Adrenal gland (tissue), 19 donors: ENCODE measurements at places on chromosomes 4 and X. TPM values are rescaled to one million over a fixed set of nuclear protein-coding genes. Genes with fewer than 3 reads are reported as not detected.

Gene GPR173
- 2.9 TPM for total RNA-seq

Gene PGAM4
- not detected for total RNA-seq

Gene MAGEA10
- total RNA-seq = not detected

Gene RBM47
- total RNA-seq = 177 TPM

Gene AIFM1
- total RNA-seq = 79.2 TPM

Gene ARMCX5
- total RNA-seq = 14.4 TPM

Gene CENPI
- total RNA-seq = 1.1 TPM

Gene PABPC5
- total RNA-seq = 4.7 TPM

Gene EVC2
- 2.0 TPM for total RNA-seq

Gene GPC4
- 18.4 TPM for total RNA-seq

Gene RAI2
- total RNA-seq = 14.5 TPM

Gene GLRA3
- total RNA-seq = not detected

Gene PLXNB3
- 53.5 TPM for total RNA-seq

Gene ZBTB49
- total RNA-seq = 4.6 TPM

Gene IGSF1
- total RNA-seq = 8.0 TPM

Gene UGT2B10
- not detected for total RNA-seq

Gene ETDB
- total RNA-seq = not detected

Gene FAM184B
- total RNA-seq = not detected

Gene FAM50A
- 74.5 TPM for total RNA-seq

Gene TMSB15C
- 6.8 TPM for total RNA-seq

Gene KIT
- total RNA-seq = 2.8 TPM
